ENCODE measurements at places on chromosomes 12 and 14.

- DNase-seq = no peak
These were observed 42.8 kb upstream of the CPSF6 start for GRCh38 chr12:69196302-69197288.

- no peak for DNase-seq
These were observed 430.3 kb downstream of the RAD51B start for GRCh38 chr14:68249661-68250451.

- DNase-seq = no peak
These were observed 19.0 kb downstream of the NOC4L start for GRCh38 chr12:132163041-132163910.

DNA sequence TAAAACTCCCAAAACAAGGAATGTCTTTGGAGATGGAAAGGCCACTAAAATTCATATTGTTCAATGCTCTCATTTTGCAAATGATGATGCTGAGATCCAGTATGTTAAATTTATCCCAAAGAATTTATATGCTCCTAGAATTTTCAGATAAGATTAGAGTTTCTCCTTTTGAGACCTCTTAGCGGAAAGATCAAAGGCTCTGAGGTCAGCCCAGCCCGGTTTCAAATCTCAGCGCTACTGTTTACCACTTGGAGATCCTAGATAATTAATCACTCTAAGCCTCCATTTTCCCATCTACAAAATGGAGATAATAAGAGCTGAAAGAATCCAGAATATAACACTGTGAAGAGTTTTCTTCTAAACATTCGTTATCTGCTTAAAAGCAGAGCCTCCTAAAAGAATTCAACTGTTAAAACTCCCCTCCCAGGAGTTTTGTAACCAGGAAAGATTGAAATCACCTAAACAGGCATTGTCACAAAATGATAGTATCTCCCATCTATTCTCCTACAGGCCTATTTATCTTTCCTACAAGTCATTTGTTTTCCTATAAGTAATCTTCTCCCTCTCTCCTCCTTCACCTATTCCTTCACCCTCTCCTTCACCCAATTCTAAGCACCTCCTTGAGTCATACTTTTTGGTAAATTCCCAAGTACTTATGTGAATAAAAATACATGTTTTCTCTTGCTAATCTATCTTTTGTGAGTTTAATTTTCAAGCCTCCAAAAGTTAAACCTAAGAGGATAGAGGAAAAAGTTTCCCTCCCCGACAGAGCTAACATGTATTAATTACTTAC is 16.7 kb downstream of the DUSP6 start:
- DNase-seq = no peak

DNA sequence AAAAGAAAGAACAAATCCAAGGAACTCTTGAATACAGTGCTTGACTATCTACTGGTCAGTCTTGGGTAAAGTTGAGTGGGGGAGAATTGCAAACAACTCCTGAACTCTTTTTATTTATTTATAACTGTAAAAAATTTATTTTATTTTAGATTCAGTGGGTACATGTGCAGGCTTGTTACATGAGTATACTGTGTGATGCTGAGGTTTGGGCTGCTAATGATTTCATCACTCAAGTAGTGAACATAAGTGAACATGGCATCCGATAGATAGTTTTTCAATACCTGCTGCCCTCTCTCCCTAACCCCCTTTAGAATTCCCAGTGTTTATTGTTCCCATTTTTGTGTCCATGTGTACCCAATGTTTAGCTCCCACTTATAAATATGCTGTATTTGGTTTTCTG is 3.2 kb upstream of the GSG1 start:
- no peak for DNase-seq

DNA sequence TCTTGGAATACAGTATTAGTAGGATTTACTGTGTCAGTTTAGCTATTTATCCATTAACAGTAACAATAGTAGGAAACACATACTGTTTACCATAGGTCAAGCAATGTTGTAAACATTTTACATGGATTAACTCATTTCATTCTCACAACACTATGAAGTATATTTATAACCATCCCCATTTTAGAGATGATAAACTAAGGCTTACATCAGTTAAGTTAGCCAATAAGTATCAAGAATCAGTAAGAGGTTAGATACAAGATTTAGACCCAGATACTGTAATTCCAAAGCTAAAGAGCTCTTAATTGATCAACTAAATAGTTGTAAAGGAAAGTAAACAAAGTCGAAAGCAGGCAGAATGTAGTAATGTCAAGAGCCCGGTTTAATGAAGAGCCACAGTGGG is 1.1 kb downstream of the SYNJ2BP start:
- no peak for DNase-seq

DNA sequence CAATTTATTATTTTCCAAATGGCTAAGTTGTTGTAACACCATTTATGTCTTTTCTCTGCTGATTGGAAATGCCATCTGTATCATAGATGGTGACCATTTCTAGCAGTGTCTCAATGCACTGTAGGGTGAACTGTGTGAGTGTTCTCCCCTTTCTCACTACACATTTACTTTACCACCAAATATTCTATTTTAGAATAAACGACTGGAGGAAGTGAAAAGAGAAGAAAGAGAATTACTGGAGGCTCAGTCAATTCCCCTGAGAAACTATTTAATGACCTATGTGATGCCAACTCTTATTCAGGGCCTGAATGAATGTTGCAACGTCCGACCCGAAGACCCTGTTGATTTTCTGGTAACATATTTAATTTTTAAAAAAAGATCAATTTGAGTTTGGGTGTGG is 15.5 kb upstream of the PAPOLA start:
- DNase-seq = no peak

GRCh38 chr12:115213538-115214016 is 529.6 kb upstream of the TBX3 start:
- DNase-seq = no peak

DNA sequence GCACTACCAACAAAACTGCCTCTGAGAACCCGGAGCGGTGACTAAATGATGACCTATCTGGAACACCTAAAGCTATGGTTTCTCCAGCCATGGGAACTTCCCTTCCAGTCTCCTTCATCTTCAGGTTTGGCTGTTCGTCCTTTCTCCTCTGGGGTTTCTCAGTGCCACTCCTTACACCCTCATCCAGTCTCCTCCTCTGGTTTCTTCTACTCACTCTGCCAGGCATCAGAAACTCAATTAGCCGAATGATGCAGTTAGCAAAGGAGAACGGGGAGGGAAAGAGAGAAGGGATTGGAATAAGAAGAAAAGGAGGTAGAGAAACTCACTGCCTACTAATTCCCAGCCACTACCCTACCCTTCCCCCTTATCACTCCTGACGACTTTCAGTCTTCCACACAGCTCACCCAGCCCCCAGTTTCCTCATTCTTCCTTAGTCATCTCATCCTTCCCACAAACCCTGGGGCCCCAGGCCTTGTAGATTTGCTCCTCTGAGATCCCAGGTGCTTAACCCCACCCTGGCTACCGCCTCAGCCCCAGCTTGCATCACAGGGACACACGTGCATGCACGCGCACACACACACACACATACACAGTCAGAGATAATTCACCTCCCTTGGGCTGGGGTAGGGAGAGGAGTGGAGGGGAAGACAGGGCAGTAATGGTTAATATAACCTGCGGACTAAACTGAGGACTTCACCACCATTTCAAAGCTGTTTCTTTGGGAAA is 13.0 kb downstream of the FGD6 start:
- DNase-seq = no peak

- DNase-seq = no peak
These were observed 101.0 kb upstream of the FLRT2 start for GRCh38 chr14:85428926-85429325.

- DNase-seq = no peak
These were observed 991.2 kb downstream of the VRK1 start for GRCh38 chr14:97788364-97788763.

GRCh38 chr12:127165567-127166392 is 1101.2 kb upstream of the TMEM132C start:
- peak; percentile 68 for DNase-seq

- DNase-seq = no peak
These were observed 33.5 kb downstream of the MED13L start for GRCh38 chr12:116244001-116244400.

DNA sequence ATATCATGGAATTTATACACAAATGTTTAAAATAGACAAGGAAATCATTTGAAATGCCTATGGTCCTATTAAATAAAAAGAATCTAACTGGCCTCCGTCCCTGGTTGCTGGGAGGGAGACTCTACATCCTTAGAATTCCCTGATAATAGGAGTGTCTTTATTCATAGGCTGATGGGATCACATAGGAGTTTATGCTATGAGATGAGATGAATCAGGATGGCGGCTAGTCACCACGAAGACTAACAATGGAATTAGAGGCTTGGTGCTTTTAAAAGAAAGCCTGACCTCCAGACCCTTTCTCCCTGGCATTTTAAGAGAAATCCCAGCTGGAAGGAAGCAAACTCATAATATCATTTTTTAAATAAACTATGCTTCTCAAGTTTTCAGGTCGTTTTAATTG is 69.7 kb downstream of the SEC23A start:
- no peak for DNase-seq

- DNase-seq = no peak
These were observed 78.2 kb upstream of the GARIN2 start for GRCh38 chr14:67111022-67111421.
